ENCODE measurements at places on chromosomes 3 and 15. TPM values are rescaled to one million over a fixed set of nuclear protein-coding genes. Genes with fewer than 3 reads are reported as not detected.

- no peak for DNase-seq
These were observed 261.3 kb upstream of the NECTIN3 start for GRCh38 chr3:110810356-110810755.

DNA sequence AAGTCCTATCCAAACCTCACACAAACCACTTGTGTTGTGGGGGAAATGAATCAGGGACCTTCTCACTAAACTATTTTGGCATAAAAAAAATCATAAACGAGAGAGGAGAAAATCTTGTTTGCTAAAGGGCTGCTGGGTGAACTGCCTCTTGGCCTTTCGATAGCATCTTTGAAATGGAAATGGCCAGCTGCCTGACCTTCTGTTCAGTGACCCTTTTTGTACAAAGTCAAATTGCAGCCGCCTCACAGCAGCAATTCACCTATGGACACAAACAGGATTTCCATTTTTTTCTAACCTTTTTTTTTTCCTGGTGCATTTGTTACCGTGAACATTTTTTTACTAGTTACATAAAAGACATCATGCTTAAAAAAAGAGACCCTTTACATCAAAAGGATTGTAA, 89.0 kb upstream of the ONECUT1 start:
- no peak for DNase-seq

PODXL2 gene
- 5.6 TPM for polyA plus RNA-seq

DNA sequence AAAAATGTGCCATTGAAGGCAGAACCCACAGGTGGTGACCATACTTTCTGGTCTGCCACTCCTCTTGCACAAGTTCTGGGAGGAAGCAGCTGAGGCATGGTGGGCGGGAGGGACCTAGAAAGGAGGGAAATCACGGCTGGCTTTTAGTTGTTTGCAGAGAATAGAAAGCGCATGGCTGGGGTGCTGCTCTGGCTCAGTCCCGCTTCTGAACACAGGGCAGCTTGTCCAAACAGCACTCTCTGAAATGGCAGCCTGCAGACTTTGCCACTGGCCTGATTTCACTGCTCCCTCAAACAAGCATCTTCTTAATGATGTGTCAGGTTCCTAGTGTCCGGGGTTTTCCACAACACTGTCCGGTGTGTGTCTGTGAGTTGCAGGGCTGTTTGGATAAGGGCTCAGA, 76.7 kb downstream of the AAGAB start:
- DNase-seq, result no peak

TM6SF1 gene
- polyA plus RNA-seq, result not detected

C2CD4A gene
- polyA plus RNA-seq, result not detected

DNA sequence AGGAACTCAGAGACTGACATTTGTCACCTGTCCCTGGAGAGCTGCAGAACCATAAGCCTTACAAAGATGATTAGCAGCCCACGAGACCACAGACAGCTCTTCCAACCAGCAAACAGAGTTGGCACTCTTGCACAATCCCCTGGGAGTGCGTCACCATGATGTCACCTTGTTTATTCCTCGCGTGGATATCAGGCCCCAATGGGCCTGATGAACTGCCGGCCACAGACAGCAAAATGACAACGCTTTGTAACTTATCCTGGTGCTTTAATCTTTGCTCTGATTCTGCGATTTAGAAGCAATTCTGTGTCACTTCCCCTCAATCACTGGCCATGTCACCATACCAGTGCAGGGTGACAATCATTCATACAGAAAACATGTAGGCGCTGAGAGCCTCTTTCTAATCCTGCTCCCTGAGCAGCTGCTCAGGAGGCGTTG, 89.2 kb downstream of the TAMM41 start:
- no peak for DNase-seq

GRCh38 chr3:39433642-39434041, 27.1 kb downstream of the RPSA start:
- no peak for DNase-seq

GRCh38 chr3:59213860-59214259, 164.0 kb upstream of the CFAP20DC start:
- DNase-seq, result no peak

AHSG gene
- polyA plus RNA-seq, result not detected

- DNase-seq, result no peak
These were observed 14.9 kb downstream of the EIF2AK4 start for GRCh38 chr15:39948817-39949216.

- no peak for DNase-seq
These were observed 17.2 kb upstream of the NMNAT3 start for GRCh38 chr3:139695007-139695406.

POLQ gene
- 4.8 TPM for polyA plus RNA-seq
